Stimulated activated CD8-positive, alpha-beta memory T cell treated with anti-CD3 and anti-CD28 coated beads, Interleukin-4, amount 100 ng/mL, for 1 hour (primary cell): ENCODE measurements at places on chromosomes 4 and X.

- no peak for DNase-seq
Observed at GRCh38 chr4:52983563-52984303, 121.6 kb downstream of the RASL11B start.

DNA sequence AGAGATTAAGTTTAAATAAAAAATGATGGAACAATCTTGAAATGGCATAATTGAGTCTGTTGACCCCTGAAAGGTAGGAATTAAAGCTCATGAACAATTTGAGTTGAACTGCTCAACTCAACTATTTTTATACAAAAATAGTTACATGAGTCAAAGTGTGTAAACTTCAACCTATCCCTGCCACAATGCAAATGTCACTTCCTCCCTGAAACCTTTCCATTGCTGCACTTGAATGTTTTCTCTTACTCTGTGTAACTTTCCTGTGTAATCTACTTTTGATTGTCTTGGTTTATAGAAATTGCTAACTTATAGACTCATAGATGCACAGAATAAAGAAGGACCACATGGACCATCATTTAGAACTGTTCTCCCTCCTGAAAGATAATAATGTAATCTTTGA lies 218.5 kb downstream of the GBA3 start:
- DNase-seq = no peak

GRCh38 chrX:72169008-72169728 lies 12.4 kb upstream of the PIN4 start:
- no peak for DNase-seq

- no peak for DNase-seq
Observed at GRCh38 chr4:145280541-145280940, 100.2 kb upstream of the OTUD4 start.

GRCh38 chrX:50103866-50104566 lies 96.8 kb downstream of the AKAP4 start:
- DNase-seq = no peak

GRCh38 chr4:11038926-11039325 lies 354.4 kb upstream of the CLNK start:
- DNase-seq = no peak

DNA sequence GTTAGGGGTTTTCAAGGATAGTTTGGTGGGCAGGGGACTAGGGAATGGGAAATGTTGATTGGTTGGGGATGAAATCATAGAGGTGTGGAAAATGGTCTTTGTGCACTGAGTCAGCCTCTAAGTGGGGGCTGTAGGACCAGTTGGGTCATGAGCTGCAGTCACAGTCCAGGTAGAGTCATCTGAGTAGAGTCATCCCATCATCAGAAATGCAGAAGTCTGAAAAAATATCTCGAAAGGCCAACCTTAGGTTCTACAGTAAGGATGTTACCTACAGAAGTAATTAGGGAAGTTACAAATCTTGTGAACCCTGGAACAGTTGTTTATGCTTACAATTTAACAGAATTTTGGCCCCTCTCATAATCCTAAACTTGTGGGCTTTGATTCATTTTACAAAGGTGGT lies 63.4 kb upstream of the AP1S2 start:
- DNase-seq = no peak

- no peak for DNase-seq
Observed at GRCh38 chr4:84503495-84504437, 4.7 kb upstream of the NKX6-1 start.
